Stimulated activated CD8-positive, alpha-beta memory T cell treated with anti-CD3 and anti-CD28 coated beads, Interleukin-15, amount 100 ng/mL, for 48 hours (primary cell): ENCODE measurements at places on chromosomes 5 and 9.

GRCh38 chr9:18861609-18862544, 171.1 kb downstream of the SAXO1 start:
- DNase-seq, result no peak

DNA sequence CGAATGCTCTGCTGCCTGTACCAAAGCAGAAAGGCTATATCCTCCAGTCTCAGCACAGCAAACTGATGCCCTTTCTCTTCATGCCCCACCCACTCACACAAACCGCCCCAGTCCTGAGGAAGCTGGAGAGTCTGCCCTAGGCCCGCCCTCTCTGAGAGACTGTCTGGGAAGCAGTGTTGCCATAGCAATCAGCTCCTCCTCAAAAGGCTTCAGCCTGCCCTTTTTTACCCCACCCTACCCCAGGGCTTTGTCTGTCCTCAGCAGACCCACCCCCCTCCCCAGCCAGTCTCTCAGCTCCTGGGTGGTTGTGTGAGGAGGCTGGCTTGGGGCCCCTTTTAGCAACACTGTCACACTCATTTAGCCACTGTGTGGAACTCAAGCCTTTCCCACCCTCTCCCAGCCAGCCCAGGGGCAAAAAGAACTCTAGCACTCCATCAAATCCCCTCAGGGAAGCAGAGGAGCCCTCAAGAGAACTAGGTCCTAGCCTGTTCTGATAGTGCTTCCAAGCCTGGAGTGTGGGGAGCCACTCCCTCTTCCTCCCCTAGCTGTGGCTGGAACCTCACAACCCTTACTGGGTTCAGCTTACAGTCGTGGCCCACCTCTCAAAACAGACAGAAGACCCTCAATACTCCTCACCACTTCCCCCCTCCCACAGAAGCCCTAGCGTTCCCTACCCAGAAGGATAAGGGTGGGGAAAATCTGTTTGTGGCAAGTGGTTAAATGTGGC, 1.4 kb downstream of the ATOSB start:
- peak; percentile 62 for DNase-seq

GRCh38 chr9:117335837-117336433, 78.9 kb downstream of the ASTN2 start:
- DNase-seq, result no peak

DNA sequence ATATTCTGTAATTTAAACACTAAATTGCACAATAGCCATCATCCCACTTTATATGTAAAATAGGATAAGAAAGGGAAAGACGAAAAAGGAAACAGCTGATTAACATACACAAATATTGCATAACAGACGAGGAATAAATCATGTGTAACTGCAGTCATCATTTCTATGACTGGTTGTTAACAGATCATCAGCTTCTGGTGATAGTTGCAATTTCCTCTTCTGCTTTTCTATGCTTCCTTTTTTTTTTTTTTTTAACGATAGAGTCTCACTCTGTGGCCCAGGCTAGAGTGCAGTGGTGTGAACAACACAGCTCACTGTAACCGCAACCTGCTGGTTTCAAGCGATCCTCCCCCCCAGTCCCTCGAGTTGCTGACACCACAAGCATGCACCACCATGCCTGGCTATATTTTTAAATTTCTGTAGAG, 22.5 kb upstream of the JAKMIP2 start:
- no peak for DNase-seq

GRCh38 chr5:96412868-96413449, 20.1 kb downstream of the PCSK1 start:
- DNase-seq, result no peak

DNA sequence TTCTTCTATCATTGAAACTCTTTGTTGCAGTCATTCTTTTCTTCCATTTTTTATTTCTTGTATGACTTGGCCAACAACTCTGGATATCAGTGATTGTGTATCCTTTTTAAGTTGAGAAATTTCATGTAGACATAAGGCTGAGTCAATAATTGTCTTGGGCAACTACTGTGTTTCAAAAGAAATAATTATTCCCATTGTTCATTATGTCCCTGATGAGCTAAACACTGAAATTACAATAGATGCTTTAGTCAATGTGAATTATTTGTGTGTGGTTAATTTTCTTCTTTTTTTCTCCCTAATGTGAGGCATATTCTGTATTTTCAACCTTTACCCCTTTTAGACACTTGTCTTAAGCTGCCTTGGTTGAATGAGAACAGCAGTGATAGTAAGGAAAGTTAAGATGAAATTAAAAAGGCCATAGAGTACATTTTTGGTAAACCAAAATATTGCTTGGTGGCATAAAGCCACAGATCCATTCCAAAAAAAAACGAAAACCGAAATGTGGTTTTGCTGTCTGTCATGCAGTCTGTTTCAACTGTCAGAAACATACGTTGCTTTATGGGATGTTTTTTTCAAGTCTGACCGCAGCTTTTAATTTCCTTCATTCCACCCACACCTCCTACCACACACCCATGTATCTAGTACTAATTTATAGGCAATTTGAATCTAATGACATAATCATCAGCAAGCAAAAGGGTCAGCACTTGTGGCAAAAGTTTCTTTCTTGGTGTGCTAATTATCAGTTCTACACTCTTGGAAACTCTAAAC, 21.1 kb downstream of the TLE4 start:
- DNase-seq, result no peak

DNA sequence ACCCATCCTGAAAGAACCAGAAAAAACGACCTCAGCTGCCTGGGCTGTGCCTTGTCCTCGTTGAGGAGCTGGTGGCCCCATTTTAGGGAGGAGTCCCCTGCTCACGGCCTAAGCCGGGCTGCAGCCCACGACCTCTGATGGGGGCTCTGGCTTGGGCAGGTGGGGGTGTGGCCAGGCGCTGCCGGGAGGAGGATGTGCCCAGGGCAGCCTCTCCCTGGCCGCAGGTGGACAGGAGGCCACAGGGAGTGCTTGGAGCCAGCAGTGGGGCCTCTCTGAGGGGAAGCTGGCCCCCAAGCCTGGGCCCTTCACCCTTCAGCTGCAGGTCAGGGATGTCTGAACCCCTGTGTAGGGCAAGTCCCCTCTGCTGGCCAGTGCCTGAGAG, 2.5 kb downstream of the DIPK1B start:
- no peak for DNase-seq

- no peak for DNase-seq
Observed at GRCh38 chr5:52419357-52419756, 368.4 kb upstream of the ITGA1 start.

- no peak for DNase-seq
Observed at GRCh38 chr5:54754878-54755277, 230.5 kb downstream of the ESM1 start.

GRCh38 chr9:33446240-33446945, 1.0 kb downstream of the AQP3 start:
- peak; percentile 59 for DNase-seq

- DNase-seq, result no peak
Observed at GRCh38 chr9:70093944-70094343, 50.3 kb downstream of the MAMDC2 start.

DNA sequence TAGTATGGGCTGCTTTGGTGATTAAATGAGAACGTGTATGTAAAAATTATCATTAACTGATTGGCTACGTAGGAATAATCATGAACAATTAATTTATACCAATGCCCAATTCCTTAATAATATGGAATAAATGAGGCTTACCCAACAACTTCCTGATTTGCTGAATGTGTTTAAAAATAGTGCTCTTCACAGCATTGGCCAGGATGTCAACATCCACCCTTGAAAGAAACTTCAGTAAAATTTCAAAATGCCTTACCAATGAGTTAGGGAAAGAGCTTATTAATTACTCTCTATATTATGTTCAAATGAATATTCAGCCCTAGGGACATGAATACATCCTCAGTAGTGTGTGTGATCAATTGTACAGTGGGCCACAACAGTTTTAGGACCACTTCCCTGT, 401.4 kb downstream of the PSAT1 start:
- DNase-seq, result no peak

GRCh38 chr5:170481849-170482248, 22.0 kb upstream of the KCNIP1 start:
- no peak for DNase-seq

- no peak for DNase-seq
Observed at GRCh38 chr5:143134900-143135299, 268.6 kb downstream of the NR3C1 start.

GRCh38 chr9:34997379-34997781, 7.8 kb downstream of the DNAJB5 start:
- DNase-seq, result no peak

GRCh38 chr9:105141146-105141975, 103.1 kb upstream of the SLC44A1 start:
- DNase-seq, result no peak

DNA sequence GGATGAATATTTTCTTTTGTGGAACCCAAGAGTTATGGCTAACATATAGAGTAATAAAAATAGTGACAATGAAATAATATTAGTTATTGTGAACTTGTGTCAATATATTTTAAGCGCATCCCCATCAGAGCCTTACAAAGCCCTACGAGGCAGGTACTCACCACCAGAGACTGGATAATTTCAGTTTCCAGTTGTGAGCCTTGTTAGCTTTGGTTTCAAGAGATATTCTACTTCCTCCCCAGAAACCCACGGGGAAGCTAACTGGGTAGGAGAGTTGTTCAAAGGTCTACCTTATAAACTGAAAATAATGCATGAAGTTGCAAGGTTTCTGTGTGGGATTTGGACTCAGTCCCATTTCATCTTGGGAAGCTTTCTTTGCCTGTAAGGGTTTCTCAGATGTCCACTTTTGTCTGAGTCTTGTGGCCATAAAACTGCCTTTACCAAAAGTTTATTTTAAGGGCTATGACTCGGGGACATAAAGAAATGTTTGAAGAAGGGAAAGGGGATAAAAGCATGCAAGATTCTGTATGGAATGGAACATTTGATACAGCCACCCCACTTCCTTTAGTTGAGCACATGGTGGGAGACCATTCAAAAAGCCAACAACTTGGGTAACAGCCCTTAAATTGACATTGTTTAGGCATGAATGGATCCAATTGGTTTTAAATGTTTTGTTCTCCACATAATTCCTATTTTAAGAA, 57.4 kb upstream of the ANKRD55 start:
- no peak for DNase-seq

GRCh38 chr5:72818866-72819534, 2.5 kb downstream of the TNPO1 start:
- peak; percentile 19 for DNase-seq

GRCh38 chr9:5568868-5569267, 58.5 kb downstream of the PDCD1LG2 start:
- no peak for DNase-seq

DNA sequence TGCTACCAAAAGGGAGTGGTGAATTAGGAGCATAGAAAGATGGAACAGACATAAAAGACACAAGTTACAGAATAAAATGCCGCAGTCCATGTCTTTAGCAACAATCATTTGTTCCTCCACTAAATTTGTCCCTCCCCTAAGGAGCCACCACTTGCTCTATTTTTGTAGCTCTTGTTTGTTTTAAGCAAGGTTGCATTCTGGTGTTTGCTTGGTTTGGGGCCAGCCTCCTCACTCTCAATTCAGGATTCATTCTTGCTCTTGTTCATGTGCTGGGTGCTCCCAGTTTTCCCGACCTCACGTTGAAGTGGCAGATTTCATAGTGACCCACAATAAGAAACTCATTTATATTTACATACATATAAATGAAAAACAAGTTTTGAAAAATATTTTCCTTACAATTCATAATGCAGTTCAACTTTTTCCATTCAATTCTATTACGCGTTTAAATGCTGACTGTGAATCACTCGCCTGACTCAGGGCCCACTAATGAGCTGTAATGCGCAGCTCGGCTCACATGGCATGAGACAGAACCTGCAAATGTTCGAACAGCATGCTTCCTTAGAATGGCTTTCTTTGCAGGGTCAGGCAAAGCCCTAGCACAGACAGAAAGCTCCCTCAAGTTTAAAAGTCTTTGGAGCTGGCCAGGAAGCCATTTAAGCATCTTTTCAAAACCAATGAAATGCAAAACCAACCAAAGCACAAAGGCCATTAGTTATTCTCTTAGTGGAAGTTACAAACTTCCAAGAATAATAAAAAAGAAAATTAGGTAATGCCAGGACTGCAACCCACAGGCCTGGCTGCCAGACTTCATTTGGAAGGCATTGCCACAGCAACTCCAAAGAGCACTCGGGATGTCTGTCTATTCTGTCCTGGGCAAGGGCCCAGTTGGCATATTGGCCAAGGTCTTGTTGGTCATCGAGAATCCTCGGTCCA, 41.7 kb downstream of the RETREG1 start:
- no peak for DNase-seq

DNA sequence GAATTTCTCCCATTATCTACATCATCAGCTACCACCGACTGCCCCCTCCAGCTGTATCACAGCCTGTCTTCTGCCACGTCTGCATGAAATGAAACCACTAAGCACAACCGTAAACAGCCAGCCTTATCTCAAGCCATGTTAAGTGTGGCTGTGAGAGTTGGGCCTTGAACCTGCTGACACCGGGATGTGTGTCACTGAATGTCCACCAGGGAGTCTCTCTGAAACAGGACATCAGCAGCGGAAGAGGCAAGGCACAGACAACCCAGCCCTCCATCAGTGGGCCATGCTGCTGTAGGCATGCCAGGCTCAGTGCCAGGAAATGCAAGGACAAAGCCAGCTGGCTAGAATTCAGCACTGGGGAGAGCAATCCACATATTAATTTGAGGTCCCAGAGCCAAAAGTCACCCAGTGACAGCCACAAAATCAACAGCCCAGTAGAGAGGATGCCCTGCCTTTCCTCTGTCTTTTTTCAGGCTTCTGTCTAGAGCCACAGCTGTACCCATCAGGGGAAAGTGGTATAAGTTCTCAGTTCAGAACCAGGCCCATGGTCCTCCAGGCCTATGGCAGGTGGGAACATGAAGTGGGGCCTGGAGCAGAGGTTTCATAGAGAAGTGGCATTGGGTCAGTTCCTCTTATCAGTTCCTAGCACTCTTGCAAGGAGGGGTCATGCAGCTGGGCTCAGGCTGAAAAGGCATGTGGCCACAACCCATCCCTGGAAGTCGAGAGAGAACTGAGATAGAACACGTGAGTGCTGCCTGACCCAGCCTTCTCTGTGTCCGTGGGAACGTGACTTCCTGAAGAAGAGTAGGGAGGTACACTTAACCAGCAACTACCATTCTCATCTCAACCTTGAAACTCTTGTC, 199.4 kb downstream of the ESM1 start:
- DNase-seq, result no peak

DNA sequence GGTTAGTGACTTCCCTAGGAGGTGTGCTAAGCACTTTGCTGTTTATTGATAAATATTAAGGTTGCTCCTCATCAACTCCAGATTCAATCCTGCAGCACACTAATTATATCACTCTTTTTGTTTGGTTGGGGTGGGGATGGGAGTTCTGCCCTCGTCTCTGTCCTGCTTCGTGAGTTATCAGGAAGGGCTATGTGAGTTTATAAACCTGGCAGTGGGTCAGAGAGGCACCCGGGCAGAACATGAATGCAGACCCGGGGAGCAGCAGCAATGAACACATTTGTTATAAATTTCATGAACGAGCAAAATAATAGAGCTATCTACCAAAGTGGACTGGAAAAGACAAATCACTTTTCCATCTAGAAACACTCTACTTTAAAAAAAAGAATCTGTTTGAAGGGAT, 125.5 kb upstream of the WWC1 start:
- DNase-seq, result no peak

GRCh38 chr5:173399851-173400250, 71.6 kb upstream of the STC2 start:
- no peak for DNase-seq

DNA sequence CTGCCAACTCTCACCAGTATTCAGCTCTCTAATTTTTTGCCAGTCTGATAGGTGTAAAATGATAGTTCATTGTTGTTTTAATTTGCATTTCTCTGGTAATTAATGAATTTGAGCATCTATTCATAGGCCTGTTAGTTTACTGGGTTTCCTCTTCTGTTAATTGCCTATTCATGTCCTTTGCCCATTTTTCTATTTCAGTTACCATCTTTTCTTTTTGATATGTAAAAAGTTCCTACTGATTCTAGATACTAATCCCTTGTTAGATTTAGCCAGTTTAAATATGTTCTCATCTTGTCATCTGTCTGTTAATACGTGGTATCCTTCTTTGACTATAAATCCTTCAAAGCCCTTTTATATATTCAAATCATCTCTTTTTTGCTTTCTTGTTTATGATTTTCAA, 247.8 kb downstream of the ARHGAP26 start:
- DNase-seq, result no peak
